Urinary bladder (tissue), 4 donors: ENCODE measurements at places on chromosomes 7 and 10.

DNA sequence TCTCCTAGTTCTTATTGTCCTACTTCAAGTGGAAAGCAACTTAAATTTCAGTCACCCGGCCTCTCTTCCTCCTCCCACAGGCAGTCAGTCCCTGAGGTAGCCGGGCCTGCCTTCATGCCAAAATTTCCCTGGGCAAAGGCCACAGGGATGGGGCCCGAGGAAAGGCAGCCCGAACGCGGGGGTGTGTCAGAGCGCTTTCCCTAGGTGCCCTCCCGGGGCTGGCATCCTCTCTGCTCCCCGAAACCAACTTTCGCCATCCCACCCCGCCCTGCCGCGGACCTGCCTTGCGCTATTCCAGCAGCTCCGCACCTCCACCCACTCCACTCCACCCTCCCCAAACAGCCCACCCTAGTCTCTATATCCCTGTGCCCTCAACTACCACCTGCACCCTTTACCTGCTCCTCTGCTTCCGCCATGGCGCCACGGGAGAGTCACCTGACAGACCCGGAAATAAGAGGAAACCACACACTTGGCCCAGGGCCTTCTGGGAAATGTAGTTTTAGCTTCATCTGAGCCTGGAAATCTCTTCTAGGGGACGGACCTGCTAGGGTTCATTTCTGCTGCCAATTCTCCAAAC, at the start of gene VPS41:
VPS41 (minus strand) TSS at position 433 of the 577 bp plus-strand sequence; CDS start at position 416, 17 bp downstream.
- peak; percentile 80 for DNase-seq

DNA sequence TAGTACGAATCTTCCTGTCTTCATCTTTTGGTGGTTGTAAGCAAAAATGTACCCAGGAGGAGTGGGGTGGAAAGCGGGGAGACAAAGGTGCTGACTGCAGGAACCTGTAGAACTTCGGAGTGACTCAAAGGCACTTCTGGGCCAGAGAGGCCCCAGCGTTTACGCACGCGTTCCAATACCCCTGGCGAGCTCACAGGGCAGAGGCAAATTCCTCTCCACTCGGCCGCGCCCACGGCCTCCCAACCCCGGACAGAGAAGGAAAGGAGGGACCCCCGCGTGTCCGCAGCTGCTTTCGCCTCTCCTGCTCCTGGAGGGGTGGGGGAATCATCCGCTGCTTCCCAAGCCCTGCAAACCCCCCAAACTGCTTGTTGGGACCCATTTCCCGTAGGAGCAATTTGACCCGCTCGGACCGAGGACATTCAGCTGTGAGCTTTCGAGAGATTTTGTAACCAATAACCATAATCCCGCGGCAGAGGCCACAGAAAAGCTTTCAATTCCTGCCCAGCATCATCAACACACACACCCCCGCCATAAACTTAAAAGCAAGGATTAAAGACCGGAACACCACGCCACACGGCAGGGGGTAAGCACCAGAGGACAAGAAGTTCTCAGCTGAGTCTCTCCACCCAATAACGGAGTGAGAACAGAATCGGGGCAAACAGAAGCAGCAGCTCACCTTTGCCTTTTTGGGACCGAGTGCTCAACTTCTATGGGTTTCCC, 2.3 kb downstream of the IGF2BP3 start:
- no peak for DNase-seq

GRCh38 chr7:50779427-50779826, 3.3 kb downstream of the GRB10 start:
- no peak for DNase-seq

DNA sequence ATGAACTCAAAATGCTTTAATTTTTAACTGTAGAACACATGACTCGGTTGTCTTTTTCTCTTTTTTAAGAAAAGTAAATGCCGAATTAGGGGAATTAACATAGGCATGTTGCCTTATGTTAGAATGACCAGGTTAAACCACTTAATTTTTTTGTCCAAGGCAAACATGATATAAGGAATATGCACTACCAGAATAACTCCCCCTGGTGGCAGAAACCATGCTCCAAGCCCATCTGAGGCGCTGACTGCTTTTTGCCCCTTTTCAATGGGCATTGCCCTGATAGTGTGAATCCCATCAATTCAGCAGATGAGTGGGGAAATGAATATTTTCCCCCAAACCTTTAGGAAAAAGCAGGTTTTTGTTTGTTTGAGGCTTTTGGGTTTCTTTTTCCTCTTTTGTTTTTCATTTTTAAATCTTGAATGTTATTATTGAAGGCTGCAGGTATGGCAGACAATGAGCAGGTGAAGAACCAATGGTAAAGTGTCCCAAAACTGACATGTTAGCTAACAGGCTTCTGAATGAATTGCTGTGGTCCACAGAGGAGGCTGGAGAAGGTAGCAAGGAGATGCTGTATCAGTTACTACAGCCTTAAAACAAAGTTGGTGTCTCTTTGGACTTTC, 284.3 kb downstream of the SORCS3 start:
- DNase-seq = no peak

DNA sequence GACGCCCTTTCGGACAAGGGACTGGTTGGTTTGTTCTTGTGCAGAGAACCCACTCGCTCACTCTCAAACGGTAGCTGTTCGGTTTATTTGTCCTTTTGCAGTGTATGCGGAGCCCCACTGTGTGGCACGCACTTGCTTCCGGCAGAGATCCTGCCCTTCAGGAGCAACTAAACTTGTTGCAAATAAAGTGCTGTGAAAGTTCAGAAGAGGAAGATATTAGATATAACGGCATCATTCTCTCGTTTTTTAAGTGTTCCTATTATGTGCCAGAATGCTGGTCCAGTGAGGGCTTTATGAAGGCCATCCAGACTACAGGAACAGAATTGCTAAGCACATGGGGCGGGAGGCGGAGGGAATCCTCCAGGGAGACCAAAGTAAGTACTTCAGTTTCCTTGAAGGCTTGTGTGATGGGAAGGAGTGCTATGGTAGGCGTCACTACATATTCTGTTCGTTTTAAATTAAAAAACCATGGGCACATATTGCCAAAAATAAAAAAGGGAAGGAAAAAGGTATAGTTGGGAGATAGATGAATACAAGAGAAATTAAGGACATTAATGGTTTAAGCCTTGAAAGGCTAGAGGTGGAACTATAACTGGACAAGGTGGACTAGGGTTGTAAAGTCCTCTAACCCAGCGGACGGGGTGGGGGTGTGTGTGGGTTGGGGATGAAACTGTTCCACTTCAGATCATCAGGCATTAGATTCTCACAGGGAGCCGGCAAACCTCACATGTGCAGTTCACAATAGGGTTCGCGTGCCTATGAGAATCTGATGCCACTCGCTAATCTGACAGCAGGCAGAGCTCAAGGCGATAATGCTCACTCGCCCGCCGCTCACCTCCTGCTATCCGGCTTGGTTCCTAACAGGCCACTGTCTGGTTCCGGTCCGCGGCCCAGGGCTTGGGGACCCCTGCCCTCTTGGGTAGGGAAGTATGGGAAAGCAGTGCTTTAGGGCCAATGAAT, 704 bp upstream of the ERLIN1 start:
- DNase-seq = no peak

DNA sequence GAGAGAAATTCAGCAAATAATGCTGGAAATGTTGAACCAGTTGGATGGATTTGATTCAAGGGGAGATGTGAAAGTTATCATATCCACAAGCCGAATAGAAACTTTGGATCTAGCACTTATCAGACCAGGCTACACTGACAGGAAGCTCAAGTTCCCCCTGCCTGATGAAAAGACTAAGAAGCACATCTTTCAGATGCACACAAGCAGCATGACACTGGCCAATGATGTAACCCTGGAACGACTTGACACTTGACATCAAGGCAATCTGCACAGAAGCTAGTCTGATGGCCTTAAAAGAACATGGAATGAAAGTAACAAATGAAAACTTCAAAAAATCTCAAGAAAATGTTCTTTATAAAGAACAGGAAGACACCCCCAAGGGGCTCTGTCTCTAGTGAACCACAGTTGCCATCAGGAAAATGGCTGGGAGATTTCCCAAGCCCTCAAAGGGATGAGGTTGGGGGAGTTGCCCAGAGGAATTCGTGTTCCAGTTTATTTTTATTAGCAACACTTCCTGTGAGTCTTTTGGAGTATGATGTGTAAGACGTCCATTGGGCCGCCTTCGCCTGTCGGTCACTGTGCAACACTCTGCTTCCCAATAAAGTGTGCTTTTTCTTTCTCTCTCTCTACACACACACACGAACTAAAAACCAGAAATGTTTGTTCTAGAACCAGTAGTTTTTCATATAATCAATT, 200.0 kb downstream of the HIBADH start:
- no peak for DNase-seq

GRCh38 chr10:52853704-52854103, 81.1 kb upstream of the MBL2 start:
- no peak for DNase-seq

DNA sequence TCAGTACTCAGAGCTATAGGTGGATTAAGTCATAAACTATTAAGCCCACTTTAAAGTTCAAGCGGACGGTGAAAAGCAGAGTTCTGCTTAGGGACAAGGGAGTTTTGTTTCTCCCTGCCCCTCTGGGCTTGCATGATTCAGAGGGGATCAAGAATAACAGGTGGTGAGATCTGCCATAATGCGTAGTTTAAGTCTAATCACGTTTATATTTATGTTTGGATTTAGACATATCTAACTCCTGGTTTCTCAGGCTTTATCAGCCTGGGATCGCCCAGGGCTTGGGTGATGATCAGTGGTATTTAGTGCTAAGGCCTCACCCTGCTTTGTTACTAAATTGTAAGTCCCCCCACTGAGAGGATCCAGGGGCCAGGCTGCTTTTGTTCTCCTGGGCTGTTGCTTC, 335.4 kb upstream of the NRP1 start:
- no peak for DNase-seq

GRCh38 chr7:78254726-78255055, 456.1 kb downstream of the PHTF2 start:
- DNase-seq = no peak

DNA sequence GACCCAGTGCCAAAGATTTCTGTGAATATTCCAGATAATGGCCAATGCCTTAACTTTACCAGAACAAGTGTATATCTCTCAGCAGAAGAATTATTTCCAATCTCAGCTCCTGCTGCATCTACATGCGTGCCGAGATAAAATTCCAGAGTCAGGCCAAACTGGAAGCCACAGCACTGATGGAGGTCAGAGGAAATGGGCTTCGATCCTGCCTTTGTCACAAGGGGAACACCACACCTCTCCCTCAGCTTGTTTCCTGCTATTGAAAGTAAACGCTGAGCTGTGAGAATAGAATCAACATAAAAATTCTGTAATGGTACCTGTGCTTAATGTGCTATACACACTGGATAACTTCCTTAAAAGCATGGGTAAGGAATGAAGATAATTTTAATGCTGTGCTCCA, 255.5 kb downstream of the NEBL start:
- DNase-seq = no peak

DNA sequence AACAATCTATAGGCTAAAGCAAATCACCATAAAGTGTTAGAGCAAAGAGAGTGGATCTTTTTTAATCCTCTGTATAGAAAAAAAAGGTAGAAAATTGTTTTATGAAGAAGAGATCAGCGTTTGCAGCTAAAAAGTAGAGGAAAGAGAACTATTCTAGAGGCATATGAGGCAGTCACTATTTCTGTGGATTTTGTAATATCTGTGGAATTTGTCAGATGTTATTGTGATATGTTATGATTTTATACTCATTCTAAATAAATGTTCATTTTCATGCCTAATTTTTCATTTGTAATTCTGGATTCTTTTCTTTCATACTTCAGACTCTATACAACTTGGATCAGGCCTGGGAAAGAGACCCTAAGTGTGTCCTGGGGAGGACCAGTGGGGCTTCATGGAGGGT, 295.0 kb upstream of the LYZL1 start:
- no peak for DNase-seq

- DNase-seq = no peak
These were observed 73.6 kb upstream of the NEBL start for GRCh38 chr10:20970708-20971107.

- no peak for DNase-seq
These were observed 693 bp downstream of the ADIRF start for GRCh38 chr10:86968994-86969355.

- DNase-seq = no peak
These were observed 32.8 kb upstream of the ARHGAP12 start for GRCh38 chr10:31961277-31962074.

- no peak for DNase-seq
These were observed 212.1 kb downstream of the GPR37 start for GRCh38 chr7:124553502-124553901.

GRCh38 chr7:93138576-93138975, 9.6 kb downstream of the SAMD9L start:
- no peak for DNase-seq

- no peak for DNase-seq
These were observed 152.3 kb downstream of the CELF2 start for GRCh38 chr10:11169976-11170375.

GRCh38 chr10:71205468-71205867, 6.9 kb upstream of the UNC5B start:
- no peak for DNase-seq

DNA sequence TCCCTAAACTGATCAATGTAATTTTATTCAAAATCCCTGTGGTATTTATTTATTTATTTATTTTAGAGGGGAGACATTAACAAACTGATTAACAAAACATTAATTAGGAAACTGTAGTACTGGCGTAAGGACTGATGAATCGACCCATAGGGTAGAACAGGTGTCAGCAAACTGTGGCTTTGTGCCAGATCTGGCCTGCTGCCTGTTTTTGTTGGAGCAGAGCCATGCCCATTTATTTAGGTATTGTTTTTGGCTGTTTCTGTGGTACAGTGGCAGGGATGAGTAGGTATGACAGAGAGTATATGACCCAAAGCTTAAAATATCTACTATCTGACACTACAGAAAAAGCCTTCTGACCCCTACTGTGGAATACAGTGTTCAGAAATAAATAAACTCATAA, 332.5 kb upstream of the ETV1 start:
- DNase-seq = no peak

DNA sequence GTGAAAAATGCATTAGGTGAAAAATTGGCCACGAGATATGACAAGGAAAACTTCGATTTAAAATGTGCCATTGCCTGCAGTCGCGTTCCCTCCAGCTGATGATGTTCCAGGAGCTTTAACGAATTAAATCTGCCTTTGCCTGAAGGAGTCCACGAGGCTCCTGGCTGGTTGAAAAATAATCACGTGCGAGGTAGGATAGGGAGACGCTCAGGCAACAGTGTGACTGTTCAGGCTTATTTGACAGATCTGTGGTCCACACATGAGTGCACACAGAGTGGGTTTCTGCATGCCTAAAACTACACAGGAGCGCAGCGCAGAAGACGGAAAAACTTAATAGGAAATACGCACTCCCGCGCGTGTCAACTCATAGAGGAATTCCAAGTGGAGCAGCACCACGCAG, 204.0 kb upstream of the PITRM1 start:
- no peak for DNase-seq

DNA sequence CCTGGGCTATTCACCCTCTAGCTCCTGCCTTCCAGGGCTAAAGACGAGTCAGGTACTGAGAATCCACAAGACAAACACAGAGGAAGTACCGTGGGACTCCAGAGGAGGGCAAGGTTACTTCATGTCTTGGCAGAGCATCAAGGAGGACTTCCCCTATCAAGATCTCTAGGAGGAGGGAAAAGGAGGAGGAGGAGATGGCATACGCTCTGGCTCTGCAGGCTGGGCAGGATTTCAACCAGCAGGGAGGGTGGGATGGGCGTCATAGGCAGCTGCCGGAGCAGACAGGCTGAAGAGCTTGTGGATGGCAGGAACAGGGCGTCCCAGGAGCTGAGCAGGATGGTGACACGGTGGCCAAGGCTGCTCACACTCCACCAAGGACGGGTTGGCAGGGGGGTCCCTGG, 21.3 kb downstream of the MDH2 start:
- peak; percentile 67 for DNase-seq
